ENCODE measurements at places on chromosomes 7 and 10.

- DNase-seq, result no peak
Observed at GRCh38 chr7:108142180-108142579, 12.0 kb upstream of the LAMB4 start.

DNA sequence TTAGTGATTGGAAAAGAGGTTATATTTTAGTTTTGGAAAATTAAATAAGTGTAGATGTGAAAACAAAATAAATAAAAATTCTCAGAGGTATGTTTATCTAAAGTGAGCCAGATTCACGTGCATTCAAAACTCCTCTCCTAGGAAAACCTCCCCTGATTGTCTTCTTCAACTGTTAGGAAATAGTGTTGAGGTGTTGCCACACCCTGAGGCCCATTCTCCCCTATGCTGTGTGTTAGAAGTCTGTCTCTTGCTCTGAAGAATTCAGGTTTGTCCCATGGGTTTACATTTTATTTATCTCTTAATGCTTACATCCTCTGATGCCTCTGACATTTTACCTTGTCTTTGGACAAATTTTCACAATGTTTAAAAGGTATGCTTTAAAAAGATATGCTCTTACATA lies 40.3 kb downstream of the PTPRE start:
- no peak for DNase-seq

GRCh38 chr7:29989257-29989995 lies at the start of gene SCRN1:
SCRN1 (minus strand) TSS chr7:29989801; CDS start chr7:29969067, 20,734 bp downstream.
- DNase-seq, result peak; percentile 66

DNA sequence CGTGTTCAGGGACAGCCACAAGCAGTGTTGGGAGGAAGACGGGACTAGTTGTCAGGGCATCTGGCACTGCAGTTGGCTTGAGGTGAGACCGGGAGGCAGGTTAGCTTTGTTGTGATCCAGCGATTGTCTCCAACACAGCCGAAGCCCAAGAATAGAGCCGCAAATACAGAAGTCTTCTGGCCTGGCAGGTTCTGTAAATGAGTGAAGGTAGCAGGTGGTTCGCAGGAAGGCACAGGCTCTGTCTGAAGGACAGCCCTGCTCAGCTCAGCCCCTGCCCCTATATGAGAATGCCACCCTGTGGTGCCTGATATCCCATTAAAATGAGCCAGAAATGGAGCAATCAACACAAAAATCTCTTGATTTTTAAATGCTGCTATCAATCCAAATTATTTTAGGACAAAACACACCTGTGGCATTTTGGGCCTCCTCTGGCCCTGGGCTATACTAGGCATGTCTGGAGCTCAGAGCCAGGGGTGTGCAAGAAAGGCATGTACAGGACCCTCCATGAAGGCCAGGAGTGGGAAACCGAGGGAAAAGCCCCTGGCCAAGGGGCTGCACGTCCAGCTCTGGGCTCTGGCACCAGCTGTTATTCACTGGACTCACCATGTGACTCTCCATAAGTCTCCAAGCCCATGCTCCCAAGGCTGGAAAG lies 11.2 kb upstream of the C10orf71 start:
- no peak for DNase-seq

- no peak for DNase-seq
Observed at GRCh38 chr10:127755753-127756152, 18.8 kb downstream of the FOXI2 start.

GRCh38 chr10:130111852-130112180 lies 1.2 kb upstream of the C10orf143 start:
- DNase-seq, result no peak

DNA sequence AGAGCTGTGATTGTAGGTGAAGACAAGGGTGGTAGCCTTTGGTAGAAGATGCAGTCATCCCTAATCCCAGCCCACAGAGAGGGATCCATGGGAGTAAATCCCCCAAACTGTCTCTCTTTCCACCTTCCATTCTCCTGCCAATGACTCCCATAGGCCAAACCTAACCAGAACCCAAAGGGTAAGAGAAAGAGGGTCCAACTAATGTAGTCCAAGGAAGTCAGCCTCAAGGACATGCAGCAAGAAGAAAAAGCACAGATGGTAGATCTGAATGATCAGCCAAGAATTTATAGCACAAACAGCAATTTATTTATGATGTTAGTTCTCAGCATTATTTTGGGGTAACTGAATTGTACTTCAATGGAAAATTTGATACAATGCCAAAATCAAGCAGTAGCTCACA lies 87.7 kb downstream of the ST8SIA6 start:
- DNase-seq, result no peak

DNA sequence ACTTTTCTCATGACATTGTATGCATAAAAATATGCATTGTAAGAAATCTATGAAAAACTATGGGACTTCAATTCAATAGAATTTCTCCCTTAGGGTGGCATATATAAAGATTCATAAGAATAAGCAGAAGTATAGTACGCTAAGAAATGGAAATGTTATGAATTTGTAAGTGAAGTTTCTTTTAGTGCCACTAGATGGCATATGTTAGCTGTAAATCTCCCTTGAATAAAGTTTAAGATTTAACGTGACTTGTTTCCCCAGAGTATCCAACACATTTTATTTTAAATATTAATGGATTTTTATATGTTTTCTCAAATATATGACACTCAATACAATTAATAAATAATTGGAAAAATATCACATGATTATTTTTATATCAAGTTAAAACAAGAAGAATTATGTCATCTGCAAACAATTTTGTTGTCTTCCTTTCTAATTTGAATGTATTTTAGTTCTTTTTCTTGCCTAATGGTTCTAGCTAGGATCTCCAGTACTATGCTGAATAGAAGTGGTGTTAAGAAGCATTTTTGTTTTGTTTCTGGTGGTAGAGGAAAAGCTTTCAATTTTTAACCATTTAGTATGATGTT lies 287.2 kb downstream of the HGF start:
- no peak for DNase-seq

- peak; percentile 53 for DNase-seq
Observed at GRCh38 chr7:5143935-5144903, 45.8 kb upstream of the WIPI2 start.

DNA sequence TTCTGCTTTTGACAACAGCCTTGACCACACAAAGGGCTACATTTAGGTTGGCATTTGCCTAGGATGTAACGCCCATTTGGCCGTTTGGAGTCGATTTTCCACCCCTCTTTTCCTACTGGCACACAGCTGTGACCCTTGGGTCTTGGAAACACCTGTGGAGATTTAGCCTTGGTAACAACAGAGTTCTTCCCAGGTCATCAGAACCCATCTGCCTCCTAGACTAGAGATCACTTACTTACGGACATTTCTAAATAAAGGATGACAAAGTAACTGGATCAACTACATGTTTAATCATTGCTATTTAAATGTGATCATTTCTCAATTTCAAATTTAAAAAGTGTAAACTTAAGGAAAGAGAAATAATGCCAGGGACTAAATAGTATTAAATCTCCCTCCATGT lies 42.0 kb upstream of the SVIL start:
- DNase-seq, result no peak

DNA sequence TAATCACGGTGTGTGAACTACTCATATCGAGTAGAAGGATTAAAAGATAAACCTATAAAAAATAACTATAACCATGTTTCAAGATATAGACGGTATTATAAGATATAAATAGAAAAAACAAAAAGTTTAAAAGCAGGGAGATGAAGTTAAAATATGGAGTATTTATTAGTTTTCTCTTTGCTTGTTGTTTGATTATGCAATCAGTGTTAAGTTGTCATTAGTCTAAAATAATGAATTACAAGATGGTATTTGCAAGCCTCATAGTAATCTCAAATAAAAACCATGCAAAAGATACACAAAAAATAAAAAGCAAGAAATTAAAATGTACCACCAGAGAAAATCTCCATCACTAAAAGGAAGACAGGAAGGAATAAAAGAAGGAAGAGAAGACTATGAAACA lies 83.3 kb downstream of the TES start:
- DNase-seq, result no peak

DNA sequence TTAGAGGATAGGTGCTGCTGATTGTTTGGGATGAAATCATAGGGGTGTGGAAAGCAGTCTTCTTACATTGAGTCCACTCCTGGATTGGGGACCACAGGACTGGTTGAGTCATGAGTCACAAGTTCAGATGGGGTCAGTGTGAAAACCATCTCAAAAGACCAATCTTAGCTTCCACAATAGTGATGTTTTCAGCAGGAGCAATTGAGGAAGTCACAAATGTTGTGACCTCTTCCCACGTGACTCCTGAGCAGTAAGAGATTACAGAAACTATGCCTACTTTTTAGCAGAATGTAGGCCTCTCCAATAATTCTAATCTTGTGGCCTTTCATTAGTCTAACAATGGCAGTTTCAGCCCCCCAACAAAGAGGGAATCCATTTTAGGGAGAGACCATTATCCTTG lies 256.9 kb upstream of the CDC14C start:
- no peak for DNase-seq

GRCh38 chr7:131498237-131498885 lies 58.1 kb downstream of the PODXL start:
- no peak for DNase-seq

- DNase-seq, result no peak
Observed at GRCh38 chr10:6674291-6674690, 94.2 kb upstream of the PRKCQ start.

DNA sequence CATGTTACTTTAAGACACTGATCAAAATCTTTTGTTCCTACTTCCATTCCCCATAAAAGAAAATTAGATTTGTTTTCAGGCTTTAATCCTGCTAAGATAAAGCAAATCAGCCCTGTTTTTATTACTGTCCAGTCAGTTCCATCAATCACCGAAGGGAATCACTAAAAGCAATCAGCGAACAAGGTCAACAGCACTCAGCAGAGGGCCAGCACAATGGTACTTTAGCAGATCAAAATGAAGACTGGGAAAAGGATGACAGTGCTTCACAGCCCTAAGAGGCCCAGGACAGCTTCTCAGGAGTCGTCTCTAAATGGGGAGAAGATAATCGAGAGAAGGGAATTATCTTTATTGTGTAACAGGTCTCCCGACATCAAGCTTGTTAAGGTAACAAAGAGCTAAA lies 32.7 kb downstream of the SEM1 start:
- DNase-seq, result no peak

DNA sequence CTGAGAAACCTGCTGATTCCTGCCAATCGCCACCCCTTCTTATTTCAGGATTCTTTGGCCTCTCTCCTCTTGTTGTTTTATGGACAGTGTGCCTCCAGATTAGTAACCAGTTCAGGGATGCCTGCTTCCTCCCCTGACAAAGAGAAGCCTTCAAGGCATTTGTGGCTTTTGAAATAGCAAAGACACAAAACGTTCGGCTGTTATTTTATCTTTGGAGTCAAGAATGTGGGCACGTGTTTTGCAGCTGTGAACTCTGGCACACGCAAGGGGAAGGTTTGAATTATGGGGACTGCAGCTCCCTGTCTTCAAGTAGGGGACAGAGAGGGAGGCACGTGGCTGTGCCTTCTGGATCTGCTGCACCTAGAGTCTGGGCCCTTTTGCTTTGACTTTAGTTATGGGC lies 157.9 kb upstream of the GRB10 start:
- no peak for DNase-seq

GRCh38 chr10:69101451-69102095 lies 13.7 kb downstream of the SRGN start:
- no peak for DNase-seq

- no peak for DNase-seq
Observed at GRCh38 chr7:140050100-140050499, 12.7 kb downstream of the PARP12 start.

DNA sequence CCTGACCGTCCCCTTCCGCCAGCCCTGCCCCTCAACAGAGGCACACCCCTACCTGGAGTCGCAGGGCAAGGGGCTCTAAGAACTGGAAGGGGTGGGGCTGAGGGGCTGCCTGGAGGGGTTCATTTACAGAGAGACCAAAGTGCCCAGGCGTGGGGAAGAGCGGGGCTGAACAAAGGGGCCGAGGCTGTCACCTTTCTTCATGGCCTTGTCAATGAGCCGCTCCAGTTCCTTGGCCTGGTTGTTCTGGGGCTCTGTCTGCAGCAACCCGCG lies 2.3 kb upstream of the CLDN15 start:
- no peak for DNase-seq

- DNase-seq, result no peak
Observed at GRCh38 chr7:123417580-123417979, 116.8 kb downstream of the IQUB start.

- no peak for DNase-seq
Observed at GRCh38 chr7:29003703-29004102, 45.6 kb upstream of the TRIL start.

GRCh38 chr7:111368381-111369065 lies 193.8 kb downstream of the IMMP2L start:
- DNase-seq, result no peak

- DNase-seq, result no peak
Observed at GRCh38 chr7:124480821-124481290, 284.7 kb downstream of the GPR37 start.

DNA sequence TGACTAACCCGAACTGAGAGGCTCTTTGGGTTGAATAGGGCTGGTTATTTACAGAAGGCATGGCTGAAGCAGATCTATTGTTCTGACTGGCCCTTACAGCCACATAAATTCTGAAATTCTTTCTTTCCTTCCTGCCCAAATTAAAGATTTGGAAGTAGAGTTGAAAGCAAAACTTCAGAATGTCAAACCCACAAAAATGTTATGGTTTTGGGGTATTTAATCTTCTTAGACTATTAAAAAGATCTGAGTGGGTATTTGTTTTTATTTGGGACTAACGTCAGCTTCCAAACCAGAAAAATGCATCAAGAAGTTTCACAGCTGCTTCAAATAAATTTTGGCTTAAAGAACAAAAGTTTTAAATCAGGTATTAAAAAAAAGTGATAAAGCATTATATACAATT lies 124.5 kb downstream of the AHR start:
- no peak for DNase-seq
